ENCODE measurements at places on chromosomes 11 and 22.

GRCh38 chr11:119691701-119692539, 37.1 kb downstream of the NECTIN1 start:
- DNase-seq: no peak

DNA sequence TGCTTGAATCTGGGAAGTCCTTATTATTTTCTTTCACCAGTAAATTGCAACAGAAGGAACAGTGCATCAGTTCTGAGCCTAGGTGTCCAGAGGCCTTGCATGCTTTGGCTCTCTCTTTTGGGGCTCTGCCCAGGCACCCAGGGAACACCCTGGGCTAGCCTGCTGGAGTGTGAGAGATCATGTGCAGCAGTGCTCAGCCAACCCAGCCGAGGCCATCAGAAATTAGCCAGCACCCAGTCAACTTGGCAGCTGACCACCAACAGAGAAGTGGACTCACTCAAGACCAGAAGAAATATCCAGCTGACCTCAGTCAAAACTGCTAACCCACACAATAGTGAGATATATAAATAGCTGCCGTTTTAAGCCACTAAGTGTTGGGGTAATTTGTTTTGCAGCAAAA, 11.2 kb upstream of the P4HA3 start:
- no peak for DNase-seq

DNA sequence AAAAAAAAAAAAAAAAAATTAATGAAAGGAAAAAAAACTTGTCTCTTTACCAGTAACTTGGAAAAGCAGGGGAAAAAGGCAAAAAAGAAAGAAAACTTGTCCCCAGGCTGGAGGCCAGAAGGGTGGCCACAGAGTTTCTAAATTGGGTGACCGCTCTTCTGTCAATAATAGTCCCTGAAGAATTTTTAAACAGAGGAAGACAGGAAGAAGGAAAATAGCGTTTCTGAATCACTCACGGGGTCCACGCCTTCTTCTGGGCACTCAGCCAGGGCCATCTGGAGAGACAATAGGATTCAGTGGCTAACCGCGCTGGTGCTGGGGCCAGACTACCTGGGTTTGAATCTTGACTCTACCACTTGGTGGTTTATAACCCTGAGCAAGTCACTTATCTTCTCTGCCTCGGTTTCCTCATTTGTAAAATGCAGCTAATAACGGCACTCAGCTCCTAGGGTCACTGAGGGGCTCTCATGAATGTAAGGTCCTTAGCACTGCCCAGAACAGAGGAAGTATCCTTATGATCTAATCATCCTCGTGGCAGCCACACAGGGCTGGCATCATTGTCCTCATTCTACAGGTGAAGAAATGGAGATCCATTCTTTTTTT, 7.0 kb downstream of the C11orf86 start:
- DNase-seq: peak; percentile 93

- no peak for DNase-seq
Measured at GRCh38 chr11:112928136-112928535, 33.1 kb upstream of the NCAM1 start.

DNA sequence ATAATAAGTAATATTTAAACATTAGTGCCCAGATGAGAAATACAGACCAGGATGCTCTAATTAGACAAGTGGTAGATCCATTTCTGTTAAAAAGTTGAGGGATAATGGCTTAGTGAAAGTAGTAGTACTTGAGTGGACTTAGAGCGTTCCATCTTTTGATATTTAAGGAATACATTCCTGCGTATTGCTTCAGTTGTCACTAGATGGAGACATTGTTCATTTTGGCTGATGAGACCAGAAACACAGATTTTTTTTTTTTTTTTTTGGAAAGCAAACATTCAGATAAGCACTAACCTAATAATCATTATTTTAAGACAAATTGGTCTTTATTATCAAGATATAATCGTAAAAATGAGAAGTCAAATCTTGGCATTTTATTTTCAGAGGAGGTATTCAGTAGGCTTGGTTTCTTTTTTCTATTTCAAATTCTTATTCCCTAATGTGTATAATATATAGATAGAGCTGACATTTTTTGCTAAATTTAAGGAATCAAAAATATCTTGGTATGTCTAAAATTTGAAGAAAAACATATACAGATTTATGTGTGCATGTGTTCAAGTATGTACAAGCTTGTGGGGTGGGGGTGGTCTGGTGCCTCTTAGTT, 92.9 kb downstream of the DYNC2H1 start:
- DNase-seq: no peak

Measured in NCI-H2029 treated with DMSO at 0.1 percent for 48 hours (cell line).